ENCODE measurements at places on chromosomes 16 and 17. TPM values are rescaled to one million over a fixed set of nuclear protein-coding genes. Genes with fewer than 3 reads are reported as not detected.

Gene ZNF423
- total RNA-seq: not detected

Gene MT1E
- not detected for total RNA-seq

Gene CALB2
- 0.47 TPM for total RNA-seq

Gene COPZ2
- 0.63 TPM for total RNA-seq

Gene EVI2A
- total RNA-seq: 0.92 TPM

Gene CA7
- total RNA-seq: not detected

DNA sequence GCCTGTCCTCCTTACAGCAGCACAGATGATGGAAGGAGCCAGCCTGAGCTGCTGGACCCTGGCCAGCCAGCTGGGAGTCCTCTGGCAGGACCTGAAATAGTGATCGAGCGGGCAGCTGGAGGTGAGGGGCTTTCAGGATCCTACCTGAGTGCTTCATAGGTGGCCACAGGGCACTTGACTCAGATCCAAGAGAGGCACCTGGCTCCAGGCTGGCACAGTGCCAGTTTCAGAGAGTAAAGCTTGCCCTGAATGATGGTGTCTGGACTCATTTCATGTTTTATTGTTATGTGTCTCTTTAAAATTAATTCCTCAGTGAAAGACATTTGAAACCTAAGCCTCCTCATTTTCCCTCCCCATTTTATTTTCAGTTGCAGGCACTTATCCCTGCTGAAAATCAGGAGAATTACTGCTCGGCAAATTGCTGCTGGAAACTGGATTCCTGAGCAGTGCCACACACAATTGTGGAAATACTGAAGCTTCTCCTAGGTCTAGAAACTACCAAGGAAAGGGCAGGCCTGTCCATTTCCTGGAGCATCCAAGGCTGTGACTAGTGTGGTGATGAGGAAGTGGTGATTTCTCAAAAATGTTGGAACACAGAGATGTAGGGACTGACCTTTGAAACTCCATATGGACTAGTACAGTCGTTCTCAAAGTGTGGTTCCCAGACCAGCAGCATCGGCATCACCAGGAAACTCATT is 16.1 kb upstream of the ADAMTS18 start:
- no peaks in the 10 kb centered on the region for H3K36me3 ChIP-seq
- H3K27me3 ChIP-seq: no peaks in the 10 kb centered on the region
- H3K4me3 ChIP-seq: no peak overlapping the region

GRCh38 chr17:4950075-4950745 is 709 bp upstream of the ENO3 start:
- DNase-seq: peak; percentile 11
- peaks cover 20% of the 10 kb centered on the region for H3K4me1 ChIP-seq
- peaks cover 14% of the 10 kb centered on the region for H3K36me3 ChIP-seq
- peak overlapping the region; percentile 74 for H3K4me3 ChIP-seq

- DNase-seq: peak; percentile 94
- no peak overlapping the region for H3K27ac ChIP-seq
- no peaks in the 10 kb centered on the region for H3K36me3 ChIP-seq
- peaks cover 5% of the 10 kb centered on the region for H3K4me1 ChIP-seq
- no peaks in the 10 kb centered on the region for H3K27me3 ChIP-seq
These were observed 5.5 kb upstream of the RHBDF2 start for GRCh38 chr17:76506408-76507345.

- no peaks in the 10 kb centered on the region for H3K27me3 ChIP-seq
- H3K27ac ChIP-seq: peak overlapping the region; percentile 47
- DNase-seq: peak; percentile 21
- H3K36me3 ChIP-seq: no peaks in the 10 kb centered on the region
- H3K4me1 ChIP-seq: peaks cover 22% of the 10 kb centered on the region
- no peak overlapping the region for H3K4me3 ChIP-seq
These were observed 20.6 kb upstream of the ARHGAP17 start for GRCh38 chr16:25035494-25036405.

DNA sequence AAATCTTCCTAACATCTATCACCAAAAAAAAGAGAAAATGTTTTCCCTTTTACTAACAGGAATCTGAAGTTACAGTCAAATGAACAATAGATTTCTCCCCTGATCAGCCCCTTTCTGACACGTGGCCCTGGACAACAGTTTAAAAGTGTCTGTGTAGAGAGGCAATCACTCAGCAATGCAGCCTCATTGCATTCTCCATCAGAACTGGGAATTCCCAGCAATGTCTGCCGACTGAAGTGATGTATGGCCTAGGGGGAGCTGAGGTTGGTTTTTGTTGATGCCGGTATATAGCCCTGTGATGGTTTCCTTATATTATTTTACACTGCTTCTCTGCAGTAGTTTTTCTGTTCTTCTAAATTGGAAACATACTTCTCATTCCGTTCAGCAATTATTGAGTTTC is 904.3 kb upstream of the CDH8 start:
- no peak for DNase-seq
- no peak overlapping the region for H3K27ac ChIP-seq
- no peaks in the 10 kb centered on the region for H3K27me3 ChIP-seq
- no peak overlapping the region for H3K4me3 ChIP-seq
- no peaks in the 10 kb centered on the region for H3K36me3 ChIP-seq
- H3K4me1 ChIP-seq: no peaks in the 10 kb centered on the region

DNA sequence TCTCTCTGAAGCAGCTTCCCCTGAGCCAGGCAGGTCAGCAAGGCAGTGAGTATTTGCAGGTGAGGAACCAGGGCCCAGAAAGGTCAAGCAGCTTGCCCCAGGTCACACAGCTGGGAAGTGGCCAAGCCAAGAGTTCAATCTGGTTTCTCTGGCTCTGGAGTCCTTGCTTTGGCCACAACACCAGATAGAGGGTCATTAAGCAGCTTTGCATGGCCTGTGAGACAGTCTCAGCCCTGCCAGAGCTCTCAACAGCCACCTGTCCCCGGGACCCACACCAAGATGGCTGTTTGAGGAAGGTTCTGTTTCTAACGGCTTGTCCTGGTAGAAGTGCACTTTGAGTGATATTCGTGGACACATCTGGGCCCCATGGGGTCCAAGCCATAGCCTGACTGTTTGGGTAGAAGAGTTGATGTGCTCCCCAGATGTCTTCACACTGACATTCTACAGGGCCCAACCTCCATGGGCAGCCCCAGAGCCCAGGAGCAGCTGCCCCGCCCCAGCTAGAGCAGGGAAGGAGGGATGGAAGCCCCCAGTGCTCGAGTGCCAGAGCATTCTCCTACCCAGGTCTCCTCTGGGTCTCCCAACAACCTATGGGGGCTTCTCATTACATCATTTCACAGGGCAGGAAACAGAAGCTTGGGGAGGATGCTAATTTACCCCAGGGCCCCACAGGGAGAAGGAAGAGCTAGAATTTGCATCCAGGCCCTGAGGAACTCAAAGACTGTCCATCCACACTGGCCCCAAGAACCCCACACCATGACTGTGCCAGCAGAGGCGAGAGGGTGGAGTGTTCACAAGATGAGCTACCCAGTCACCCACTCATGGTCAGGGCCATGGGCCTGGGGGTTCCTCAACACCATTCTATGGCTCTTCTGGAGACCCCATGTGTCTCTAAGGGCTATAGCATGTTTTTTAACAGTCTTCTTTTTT is 107.3 kb upstream of the CDH5 start:
- H3K4me3 ChIP-seq: no peak overlapping the region
- no peaks in the 10 kb centered on the region for H3K4me1 ChIP-seq
- no peak overlapping the region for H3K27ac ChIP-seq

DNA sequence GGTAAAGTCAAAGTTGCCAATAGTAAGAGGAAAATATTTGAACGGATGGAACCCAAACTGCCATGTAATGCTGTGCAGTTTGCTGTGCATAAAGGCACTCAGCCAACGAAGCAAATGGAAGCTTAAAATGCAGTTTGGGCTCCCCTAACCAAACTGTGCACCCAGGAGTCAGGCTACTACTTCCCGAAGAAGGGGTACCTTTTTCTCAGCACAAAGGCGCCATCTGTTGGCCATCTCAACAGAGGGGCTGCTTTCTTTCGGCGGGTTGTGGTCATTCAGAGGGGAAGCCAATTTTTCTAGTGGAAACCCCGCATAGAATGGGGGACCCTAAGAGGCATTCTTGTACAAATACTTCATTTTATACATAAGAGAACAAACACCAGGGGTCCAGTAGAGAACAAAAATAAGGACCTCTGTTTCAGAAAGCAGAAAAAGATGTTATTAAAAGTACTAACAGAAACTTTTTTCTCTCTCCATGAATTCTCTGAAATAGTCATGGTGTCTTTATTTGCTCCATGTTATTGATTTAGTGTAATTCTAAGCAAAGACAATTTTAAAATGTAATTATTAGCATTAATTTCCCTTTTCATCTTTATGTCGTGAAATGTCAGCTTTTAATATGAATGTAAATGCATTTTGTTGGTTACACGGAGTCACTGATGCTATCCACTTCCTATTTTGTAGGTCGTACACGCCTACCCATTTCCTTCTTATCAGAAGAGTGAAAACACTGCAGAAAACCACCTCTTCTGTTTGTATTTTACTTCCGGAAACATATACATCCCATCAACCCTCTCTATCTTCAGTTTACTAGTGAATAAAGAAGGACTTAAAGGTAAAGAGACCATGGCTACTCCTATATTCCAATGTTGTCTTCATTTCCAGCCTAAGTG is 453.3 kb downstream of the KCNJ2 start:
- DNase-seq: peak; percentile 80
- H3K4me3 ChIP-seq: peak overlapping the region; percentile 4
- no peaks in the 10 kb centered on the region for H3K36me3 ChIP-seq
- peaks cover 3% of the 10 kb centered on the region for H3K4me1 ChIP-seq
- H3K27ac ChIP-seq: no peak overlapping the region

GRCh38 chr17:77821114-77821513 is 137.4 kb upstream of the TNRC6C start:
- no peaks in the 10 kb centered on the region for H3K4me1 ChIP-seq
- H3K27ac ChIP-seq: no peak overlapping the region

- H3K27ac ChIP-seq: peak overlapping the region; percentile 69
- peaks cover 25% of the 10 kb centered on the region for H3K4me1 ChIP-seq
- no peak overlapping the region for H3K4me3 ChIP-seq
- no peaks in the 10 kb centered on the region for H3K36me3 ChIP-seq
These were observed 11.6 kb upstream of the CBX4 start for GRCh38 chr17:79850571-79851460.

GRCh38 chr16:13099822-13100221 is 198.4 kb downstream of the SHISA9 start:
- DNase-seq: no peak
- no peaks in the 10 kb centered on the region for H3K36me3 ChIP-seq
- H3K4me3 ChIP-seq: no peak overlapping the region
- H3K27me3 ChIP-seq: no peaks in the 10 kb centered on the region
- no peak overlapping the region for H3K27ac ChIP-seq
- H3K4me1 ChIP-seq: no peaks in the 10 kb centered on the region

GRCh38 chr17:58535431-58535830 is 21.0 kb upstream of the MTMR4 start:
- no peaks in the 10 kb centered on the region for H3K36me3 ChIP-seq
- H3K27me3 ChIP-seq: peaks cover 9% of the 10 kb centered on the region
- peak; percentile 70 for DNase-seq
- H3K27ac ChIP-seq: no peak overlapping the region
